Activated gamma-delta T cell treated with Interleukin-2 at 50 U/mL for 16 hours (primary cell): ENCODE measurements at places on chromosomes 1 and 21.

GRCh38 chr1:41509270-41509671 is 24.8 kb upstream of the EDN2 start:
- DNase-seq, result no peak

DNA sequence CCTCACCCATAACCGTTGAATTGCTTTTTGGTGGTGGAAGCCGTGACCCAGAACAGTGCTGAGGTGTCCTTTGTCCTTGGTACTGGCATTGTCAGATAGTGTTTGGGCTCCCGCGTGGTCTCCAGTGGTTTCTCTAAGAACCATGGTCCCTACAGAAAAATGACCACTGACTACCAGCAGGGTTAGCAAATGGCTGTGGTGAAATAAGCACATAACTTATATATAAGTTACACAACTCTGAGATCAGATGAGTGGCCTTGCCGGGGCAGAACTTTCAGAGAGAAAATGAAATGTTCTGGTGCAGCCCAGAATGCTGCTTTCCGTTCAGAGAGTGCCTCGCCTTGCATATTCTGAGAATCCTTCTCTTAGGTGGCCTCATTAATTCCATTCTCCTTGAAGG is 5.0 kb downstream of the SLC37A1 start:
- DNase-seq, result no peak

DNA sequence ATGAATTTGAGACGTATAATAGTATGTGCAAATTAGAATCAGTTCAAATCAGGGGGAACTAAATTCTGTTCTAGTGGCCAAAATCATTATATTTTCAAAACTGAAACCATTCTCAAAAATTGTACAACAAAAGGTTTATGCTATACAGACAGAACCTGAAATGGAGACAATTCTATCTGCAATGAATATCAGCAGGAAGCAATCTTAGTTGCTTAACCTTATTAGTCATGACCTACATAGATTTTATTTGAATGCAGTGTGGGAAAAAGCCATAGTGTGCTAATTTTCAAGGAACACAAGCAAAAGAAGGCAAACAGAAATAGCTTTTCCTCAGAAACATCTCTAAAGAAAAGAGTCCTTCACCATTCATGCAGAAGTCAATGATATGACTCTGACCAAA is 6.5 kb downstream of the AK5 start:
- DNase-seq, result no peak

DNA sequence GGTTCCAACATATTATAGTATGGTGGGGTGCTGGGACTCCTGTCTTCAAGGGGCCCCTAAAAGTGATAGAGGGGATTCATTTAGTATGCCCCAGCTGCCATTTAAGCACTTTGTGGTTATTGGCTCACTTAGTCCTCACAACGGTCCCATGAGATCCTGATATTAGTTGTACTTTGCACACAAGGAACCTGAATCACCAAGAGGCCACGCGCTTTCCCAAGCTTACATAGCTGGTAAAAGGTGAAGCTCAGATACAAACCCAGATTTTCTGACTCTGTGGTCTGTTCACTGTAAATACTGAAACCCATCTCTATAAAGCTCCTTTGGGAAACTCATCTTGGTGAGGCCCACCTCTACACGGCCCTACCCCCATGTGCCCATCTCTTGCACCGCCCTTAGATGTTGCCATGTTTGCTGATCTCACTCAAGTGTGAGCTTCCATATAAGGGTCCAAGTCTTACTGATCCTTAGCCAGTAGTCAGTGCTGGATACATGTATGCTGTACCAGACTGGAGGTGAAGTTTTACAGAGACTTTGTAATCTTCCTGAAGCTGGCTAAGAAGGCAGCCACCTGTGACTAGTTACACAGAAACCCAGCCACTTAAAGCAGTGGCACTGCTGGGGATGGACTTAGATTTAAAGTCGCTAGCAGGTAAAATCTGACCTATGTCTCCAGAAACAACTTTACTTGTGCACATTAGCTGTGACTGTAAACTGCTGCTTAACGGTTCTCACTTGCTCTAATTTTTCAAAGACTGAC is 124.4 kb upstream of the HOOK1 start:
- DNase-seq, result no peak

DNA sequence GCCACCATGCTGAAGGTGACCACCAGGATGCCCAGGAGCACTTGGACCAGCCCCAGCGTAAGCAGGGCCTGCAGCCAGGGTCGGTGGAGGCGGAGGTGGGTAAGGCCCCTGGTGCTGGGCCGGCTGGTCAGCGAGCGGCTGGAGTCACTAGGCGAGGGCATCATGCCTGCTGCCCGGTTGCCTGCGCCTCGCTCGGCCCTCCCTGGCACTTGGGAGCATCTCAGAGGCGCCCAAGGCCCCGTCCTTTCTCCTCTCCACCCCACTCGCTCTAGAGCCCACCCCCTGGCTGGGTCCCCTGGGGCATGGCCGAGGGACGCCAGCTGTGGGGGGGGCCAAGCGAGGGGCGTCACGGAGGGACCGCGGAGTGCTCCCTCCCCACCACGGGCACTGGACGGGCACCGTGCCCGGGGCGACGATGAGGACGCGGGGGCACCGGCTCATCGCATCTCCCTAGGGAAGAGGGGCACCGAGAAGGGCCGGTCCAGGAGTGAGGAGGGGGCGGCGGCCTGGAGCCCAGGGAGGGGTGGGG is 505 bp downstream of the ENTREP3 start:
- DNase-seq, result no peak

- DNase-seq, result no peak
These were observed 54.7 kb upstream of the F3 start for GRCh38 chr1:94596260-94596659.

DNA sequence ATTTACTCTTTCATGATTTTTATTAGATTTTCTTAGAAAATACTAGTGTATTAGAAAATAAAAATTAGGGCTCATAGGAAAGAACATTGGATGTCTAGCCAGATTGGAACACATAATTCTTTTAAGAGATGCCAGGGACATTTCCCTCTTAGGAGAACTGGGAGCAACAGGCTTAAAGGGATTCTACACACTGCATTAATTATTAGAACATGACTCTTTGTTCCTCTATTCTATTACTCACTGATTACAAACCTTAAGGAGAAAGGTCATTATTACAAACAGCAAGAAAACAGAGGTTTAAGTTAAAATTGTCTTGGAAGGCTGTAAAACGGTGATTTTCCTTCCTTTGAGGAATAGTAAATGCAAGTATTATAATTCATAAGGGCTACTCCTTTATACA is 32.9 kb upstream of the VAV3 start:
- DNase-seq, result no peak
